ENCODE measurements at places on chromosomes 12 and 14.

- no peak for DNase-seq
Observed at GRCh38 chr14:91693346-91693745, 38.5 kb downstream of the CATSPERB start.

DNA sequence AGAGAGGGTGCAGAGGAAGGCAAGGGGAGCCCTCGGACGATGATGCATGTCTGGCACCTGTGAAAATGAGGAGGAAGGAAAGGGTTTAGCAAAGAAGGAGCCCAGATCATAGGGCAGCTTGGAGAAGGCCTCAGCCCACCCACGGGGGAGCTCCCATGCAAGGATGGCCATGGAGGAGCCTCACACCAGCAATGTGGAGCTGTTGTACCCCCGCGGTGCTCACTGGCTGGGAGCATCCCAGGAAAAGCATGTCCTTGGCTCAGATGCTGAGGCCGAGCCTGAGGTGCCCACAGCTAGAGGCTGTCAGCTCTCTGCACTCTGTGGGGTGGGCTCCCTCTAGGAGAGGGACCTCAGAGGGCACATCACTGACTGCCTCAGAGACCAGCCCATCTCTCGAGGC is 622.6 kb downstream of the AACS start:
- DNase-seq: no peak

DNA sequence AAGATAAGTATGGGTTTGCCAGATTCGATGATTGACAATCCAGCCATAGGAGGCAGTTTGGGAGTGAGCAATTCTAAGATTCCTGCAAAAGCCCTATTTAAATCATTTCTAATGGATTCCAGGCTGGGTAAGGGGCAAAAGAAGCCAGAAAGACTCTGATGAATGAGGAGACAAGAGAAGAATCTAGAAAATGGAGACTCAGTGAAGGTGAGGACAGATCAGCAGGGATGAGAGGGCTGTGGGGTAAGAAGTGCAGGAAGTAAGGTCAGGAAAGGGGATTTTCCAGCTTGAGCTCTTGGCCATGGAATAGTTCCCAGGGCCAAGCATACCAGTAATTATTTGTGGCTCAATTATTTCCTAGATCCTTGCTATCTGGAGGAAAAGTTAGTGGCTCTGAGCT is 87.3 kb downstream of the TMX1 start:
- no peak for DNase-seq

GRCh38 chr12:124379938-124380754 is 85.3 kb downstream of the RFLNA start:
- no peak for DNase-seq

- DNase-seq: no peak
Observed at GRCh38 chr12:121560392-121561008, 20.3 kb downstream of the KDM2B start.

- no peak for DNase-seq
Observed at GRCh38 chr12:1488908-1489381, 105.4 kb downstream of the FBXL14 start.

GRCh38 chr12:57781244-57781643 is 1.3 kb upstream of the TSFM start:
- no peak for DNase-seq

- DNase-seq: peak; percentile 79
Observed at GRCh38 chr12:54379398-54380201, 4.9 kb downstream of the ZNF385A start.

GRCh38 chr12:19196959-19197630 is 67.6 kb downstream of the PLEKHA5 start:
- DNase-seq: no peak

- no peak for DNase-seq
Observed at GRCh38 chr14:100905166-100905565, 1.6 kb upstream of the RTL1 start.
